ENCODE measurements at places on chromosomes 3 and 15.

DNA sequence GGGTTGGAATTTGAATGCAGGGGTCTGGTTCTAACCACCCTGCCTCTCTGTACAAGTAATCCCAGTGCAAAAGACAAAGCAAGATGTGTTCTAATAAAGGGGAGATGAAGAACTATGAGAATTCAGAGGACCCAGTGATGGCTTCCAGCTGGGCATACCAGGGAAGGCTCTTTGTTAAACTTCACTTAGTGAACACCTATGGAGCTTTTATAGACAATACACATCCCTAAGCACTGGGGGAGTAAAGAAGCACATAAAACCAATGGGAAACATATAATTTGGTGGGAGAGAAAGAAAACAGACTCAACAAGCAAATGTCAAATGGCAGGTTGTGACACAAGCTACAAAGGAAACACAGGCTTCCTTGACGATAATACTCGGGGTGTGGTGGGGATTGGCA lies 47.9 kb upstream of the RNU6-1 start:
- no peak for DNase-seq

DNA sequence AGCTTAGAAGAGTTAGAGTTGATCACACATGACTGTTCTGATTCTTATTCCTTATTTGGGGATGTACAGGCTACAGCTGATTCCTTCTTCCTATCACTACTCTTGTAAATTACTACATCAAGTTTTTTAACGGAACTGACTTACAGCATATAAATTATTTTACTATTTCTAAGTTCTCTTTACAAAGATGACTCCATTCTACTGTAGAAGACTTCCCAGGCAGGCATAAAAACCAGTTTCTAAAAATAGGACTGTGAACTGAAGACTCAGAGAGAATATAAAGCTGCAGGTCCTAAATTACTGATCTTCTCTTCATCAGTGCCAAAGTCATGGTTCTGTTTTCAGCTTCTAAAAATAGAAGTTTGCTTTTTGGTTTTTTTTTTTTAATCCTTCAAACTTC lies 38.9 kb downstream of the ANO10 start:
- DNase-seq, result no peak

DNA sequence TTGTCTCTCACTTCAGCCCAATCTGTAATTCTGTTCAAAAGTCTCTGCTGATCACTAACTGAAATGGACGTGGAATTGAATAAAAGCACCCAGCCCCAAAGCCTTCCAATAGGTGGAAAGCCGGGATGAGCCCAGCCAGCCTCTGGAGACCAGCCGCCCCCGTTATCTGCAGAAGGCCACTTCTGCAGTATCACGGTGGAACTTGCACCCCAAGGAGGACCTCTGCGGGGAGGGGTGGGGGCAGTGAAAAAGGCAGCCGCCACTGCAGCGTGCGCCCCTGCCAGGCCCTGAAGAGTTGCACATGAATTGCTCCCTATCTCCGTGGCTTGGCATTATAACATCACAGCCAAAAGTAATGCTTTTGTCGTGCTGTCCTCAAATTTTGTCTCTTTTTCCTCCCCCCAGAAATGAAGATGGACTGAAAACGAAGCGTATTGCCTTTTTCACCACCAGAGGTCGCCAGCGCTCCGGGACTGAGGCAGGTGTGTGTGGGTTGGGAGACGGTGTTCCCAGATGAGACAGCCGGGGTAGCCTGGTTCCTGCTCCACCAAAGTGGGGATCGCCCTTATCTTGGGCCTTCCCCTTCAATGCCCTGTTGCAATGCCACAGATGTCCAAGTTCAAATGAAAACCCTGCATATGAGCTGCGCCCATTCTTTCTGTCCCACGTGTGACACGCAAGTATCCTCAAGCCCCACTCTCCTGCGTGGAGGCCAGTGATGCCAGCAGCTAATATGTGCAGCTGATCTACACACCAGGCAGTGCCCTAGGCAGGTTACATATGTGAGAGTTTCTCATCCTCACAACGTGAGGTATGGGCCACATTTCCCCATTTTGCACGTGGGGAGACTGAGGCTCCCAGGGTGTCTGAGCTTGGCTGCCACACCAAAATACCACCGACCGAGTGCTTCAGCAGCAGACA lies 96.0 kb downstream of the LRRK1 start:
- peak; percentile 42 for DNase-seq

GRCh38 chr3:180048103-180048502 lies 11.4 kb upstream of the PEX5L start:
- no peak for DNase-seq

DNA sequence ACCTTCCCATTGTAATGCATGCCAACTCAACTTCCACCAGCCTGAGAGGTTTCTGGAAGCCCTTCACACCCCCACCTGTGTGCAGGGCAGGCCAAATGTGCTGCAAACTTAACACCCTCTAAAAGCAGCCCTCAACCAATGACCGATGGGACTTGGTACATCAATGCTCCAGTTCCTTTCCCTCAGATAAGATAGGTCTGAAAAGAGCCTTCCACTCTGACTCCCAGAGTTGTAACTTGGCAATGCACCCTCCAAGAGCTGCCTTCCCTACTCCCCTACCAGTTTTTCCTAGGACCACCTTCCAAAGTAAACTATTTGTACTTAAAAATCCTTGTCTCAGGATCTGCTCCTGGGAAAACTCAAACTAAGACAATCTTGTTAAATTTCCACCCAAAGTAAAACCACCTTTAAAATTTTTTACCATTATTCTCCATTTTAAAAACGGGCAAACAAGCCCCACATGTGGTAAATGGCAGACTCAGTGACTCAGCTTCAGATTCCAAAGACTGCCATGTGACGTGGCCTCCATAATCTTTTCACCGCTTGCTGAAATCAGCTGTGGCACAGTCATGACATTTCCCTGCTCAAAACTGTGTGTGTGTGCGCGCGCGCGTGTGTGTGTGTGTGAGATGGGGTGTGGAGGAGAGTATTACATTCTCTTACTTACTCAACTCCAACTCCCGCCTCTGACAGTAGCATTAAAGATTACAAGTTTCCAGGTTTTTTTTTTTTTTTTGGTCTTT lies 17.2 kb downstream of the RASGRP1 start:
- DNase-seq, result no peak

DNA sequence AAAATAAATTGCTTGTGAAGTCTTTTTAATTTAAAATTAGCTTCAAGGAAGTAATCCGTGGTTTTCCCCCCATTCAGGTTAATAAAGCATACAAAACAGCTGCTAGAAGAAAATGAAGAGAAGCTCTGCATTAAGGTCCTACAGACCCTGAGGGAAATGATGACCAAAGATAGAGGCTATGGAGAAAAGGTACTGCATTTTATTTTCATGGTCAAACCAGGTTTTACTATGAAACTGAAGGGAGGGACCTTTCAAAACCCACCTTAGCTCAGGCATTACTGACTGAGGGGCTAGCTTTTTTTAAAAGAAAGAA lies 218.5 kb downstream of the ITPR1 start:
- no peak for DNase-seq

GRCh38 chr3:184471439-184471838 lies 90.1 kb upstream of the EPHB3 start:
- DNase-seq, result no peak

- no peak for DNase-seq
Observed at GRCh38 chr3:125011941-125012340, 43.9 kb downstream of the HEG1 start.

DNA sequence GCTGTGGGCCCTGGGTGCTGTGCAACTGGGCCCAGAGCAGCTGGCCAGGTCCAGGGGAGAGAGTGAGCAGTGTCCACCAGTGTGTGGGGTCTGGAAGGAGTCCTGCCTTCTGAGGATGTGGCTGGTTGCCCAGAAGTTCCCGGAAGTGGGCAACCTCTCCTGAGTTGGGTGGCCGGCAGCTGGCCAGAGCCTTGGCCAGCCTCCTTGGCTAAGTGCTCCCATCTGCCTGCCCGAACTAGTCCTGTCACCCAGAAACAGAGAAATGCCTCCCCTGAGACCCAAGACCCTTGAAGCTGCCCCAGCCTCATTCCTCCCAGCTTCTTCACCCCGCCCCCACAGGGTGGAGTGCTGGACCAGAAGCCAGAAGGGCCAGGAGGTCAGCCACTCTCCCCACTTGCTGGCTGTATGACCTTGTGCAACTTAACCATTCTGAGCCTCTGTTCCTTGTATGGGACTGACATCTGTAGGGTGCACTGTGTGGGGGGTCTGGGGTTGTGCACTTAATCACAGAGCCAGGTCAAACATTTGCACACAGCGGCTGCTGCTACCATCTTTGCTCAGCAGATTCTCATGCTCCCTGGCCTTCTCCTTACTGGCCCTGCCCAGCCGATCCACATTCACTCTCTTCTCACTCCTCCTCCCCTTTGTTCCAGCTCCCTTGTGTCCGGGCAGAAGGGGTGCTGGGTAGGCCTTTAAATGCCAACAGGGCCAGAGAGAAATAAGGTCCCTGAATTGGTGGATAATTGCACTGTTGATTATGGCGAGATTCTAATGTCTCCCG lies 7.5 kb upstream of the ALAS1 start:
- no peak for DNase-seq

DNA sequence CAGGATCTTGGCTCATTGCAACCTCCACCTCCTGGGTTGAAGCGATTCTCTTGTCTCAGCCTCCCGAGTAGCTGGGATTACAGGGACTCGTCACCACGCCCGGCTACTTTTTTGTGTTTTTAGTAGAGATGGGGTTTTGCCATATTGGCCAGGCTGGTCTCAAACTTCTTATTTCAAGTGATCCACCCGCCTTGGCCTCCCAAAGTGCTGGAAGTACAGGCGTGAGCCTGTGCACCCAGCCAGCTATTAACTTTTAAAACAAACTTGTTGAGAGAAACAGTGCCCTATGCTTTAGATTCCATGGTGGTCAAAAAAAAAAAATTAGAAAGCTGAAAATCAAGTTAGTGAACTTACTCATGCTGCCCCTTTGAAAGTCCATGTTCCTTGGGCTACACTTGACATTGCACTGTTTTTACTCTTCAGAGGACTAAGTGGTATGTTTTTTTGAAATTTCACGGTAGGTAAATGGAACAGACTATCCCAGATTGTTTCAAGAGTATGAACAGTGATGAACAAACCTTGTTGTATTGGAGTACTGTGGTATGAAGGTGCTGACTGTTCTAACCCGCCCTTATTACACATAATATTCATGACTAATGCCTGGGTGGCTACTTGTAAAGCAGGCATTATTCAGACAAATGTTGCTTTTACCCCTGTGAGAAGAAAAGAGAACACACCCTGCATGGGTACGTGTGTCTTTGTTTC lies 206.9 kb downstream of the KLHL25 start:
- DNase-seq, result no peak

GRCh38 chr15:35755237-35755802 lies 209.4 kb upstream of the DPH6 start:
- DNase-seq, result no peak

DNA sequence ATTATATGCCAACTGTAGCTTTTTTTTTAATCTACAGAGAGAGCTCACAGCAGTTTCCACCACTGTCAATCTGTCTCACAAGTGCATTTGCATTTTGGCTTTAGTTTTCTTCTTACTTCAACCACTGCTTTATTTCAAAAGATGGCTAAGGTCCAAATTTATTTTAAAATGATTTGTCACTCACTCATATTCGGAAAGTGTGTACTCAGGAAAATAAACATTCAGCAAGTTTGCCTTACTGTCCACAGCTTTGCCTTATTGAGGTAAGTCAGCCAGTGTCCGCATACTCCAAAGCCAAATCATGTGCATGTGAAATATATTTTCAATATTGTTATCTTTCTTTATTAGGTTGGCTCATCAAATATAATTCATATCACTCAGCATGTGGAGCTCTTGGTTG lies 240.7 kb upstream of the ARHGEF26 start:
- DNase-seq, result no peak

DNA sequence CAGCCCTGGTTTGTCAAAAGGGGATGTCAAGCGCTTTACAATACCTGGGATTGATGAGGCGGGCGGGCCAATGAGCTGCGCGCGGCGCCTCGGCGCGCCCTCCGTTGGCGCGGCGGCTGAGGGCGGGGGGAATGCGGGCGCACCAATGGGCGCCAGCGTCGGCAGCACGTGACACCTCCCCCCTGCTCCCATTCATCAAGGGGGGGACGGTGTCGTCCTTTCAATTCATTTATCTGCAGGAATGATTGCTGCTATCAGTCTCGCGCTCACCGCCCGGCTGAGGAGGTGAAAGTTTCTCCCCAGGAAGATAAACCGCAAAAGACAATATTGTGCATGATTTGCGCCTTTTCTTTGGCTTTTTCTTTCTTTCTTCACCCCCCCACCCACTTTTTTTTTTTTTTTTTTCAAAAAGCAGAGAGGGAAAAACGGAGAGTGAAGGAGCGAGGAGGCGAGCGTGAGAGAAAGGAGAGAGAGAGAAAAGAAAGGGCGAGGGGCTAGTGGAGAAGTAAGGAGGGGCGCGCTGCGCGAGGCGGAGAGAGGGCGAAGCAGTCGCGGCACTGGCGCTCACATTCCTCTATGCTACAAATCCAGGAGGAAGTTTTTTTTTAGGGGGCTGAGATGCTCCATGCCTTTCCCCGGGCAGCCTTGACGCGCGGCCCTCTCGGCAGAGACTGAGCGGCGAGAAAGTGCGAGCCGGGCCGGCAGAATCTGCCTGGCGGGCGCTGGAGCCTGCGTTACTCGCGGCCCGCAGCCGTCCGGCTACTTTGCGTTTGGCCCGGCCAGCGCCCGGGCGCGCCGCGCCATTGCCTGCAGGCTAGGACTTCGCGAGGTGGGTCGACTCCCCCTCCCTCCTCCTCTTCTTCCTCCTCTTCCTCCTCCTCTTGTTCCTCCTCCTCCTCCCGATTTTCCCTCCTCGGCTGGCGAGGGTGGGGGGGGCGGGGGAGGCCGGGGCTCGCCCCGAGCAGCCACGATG lies at the start of gene ZIC1:
Gene ZIC1, plus strand, starts transcription at position 223 of the 973 bp plus-strand sequence. Its CDS starts 748 bp downstream, at position 971.
- DNase-seq, result no peak

DNA sequence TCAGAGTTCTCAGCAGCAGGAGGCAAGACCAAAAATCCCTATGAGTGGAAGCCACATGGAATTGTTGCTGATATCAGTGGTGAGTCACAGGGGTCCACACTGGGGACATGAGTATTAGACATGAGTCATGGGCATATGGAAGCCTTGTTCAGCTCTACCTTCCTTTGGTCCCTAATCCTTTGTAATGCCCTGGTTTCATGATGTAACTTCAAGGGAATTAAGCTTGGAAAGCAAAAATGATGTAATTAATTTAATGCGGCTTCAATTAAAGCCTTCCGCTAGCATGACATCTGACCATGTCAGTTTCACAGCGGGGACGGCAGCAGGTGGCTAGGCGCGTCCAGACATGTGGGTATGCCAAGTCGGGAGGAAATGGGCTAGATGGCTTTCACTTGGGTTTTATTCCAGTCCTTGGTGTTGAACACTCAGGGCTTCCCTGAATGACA lies 176.1 kb upstream of the RGMA start:
- DNase-seq, result no peak

- no peak for DNase-seq
Observed at GRCh38 chr3:101077361-101078011, 84.3 kb upstream of the ABI3BP start.
